Hypothalamus (tissue), 51 donors: ENCODE measurements at places on chromosomes 16 and 17.

DNA sequence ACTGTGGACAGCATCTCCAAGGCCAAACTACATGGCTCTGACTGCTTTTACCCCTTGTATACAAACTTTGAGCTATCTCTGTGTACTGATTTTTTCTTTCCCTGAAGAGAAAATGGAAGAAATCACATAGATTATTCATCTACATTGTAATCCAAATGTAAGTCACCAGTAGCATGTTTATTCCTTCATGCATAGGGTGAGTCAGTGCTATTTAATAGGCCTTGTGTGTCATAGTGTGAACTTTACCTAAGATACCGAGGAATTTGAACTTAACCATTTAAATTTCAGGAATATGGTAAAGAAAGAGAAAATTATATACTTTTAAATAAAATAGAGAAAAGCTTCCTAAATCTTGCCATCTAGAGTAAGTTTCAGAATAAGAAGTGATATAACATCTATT is 16.5 kb downstream of the PHKB start:
- no peak for DNase-seq

GRCh38 chr16:82340531-82340930 is 170.5 kb upstream of the MPHOSPH6 start:
- DNase-seq, result no peak

DNA sequence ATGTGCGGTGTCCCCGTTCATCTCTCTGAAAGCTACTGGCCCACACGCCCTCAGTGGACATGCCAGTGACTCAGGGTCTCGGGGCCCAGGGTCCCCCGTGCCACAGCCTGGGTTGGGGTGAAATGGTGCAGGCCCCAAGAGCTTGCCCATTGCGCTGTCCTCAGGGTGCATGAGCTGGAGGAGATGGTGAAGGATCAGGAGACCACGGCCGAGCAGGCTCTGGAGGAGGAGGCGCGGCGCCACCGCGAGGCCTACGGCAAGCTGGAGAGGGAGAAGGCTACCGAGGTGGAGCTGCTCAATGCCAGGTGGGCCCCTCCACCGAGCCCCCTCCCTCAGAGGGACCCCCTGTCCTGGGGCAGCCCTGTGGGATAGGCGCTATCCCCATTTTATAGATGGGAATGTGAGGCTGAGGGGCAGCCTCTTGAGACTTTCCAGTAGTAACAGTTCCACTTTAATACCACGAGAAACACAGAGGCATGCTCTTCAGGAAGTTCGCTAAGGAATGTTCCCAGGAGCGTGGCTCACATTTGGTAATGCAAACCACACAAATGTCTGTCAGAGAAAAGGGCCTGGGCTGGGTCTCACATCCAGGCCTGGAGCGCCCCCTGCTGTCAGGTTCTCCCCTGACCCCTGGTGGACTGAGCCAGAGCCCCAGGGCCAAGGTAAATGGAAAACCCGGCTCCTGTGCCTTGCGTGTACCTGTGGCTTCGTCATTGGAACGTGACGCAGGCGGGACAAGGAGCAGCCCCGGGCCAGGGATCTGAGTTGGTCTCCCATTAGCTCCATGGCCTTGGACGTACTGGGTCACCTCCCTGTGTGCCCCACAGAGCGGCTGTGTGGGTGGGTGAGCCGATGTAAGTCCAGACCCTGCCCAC is 133.7 kb downstream of the RAB11FIP4 start:
- DNase-seq, result peak; percentile 80

DNA sequence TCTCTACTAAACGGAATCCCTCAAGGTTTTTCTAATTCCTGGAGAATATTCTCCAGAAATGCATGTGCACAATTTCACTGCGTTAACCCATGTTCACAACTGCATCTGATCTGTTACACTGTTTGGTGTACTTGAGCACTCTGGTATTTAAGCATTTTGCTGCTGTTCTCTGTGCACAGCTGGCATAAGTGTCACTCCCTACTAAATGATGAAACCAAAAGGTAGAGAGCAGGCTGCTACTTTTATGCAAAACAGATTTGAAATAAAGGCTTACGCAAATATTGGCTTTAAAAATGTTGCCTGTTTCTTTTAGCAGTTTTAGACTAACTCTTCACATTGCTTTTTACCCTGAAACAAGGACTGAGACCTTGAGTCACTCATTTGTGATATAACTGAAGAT is 41.7 kb downstream of the ESRP2 start:
- DNase-seq, result no peak

DNA sequence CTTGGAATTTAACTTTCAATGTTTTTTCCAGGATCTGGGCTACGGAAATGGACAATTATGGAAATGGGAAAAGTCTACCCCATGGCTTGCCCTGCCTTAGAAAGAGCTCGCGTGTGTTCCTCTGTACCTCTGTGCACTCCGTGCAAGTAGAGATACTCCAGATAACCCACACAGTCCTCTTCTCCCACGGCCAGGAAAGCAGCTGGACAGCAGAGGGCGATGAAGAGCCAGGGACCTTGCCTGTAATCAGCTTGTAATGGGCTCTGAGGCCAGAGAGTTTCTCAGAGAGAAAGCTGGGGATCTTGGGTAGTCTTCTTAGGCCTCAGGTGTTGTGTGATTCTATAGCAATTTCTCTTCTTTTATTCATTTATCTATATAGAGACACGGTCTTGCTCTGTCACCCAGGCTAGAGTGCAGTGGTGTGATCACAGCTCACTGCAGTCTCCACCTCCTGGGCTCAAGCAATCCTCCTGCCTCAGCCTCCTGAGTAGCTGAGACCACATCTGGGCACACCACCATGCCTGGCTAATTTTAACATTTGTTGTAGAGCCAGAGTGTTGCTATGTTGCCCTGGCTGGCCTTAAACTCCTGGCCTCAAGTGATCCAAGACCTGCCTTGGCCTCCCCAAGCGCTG is 2.4 kb upstream of the SOCS7 start:
- DNase-seq, result peak; percentile 64
